ENCODE measurements at places on chromosomes 2 and 18.

DNA sequence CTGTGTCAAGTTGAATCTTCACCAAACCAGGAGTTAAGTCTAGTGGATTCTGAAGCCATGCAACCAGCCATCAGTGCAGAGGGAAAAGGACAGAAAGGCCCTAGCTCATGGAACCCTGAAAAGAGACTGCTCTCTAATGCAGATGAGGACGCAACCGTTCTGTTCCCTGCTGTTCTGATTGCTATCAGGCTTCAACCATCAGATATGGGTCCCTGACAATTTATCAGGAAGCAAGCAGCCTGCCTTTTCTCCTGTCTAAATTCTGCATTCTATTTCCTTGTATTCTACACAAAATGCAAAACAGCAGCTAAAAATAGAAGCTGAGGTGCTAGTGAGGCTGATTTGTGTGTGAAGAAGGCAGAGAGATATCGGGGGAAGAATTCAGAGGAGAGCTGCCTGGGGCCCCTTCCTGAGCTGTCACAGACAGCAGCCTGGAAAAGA lies 68.4 kb upstream of the RTN4 start:
- no peak for DNase-seq

- DNase-seq = no peak
These were observed 119.6 kb upstream of the EPAS1 start for GRCh38 chr2:46177461-46178089.

GRCh38 chr2:219598308-219599078 lies 836 bp downstream of the STK11IP start:
- no peak for DNase-seq

- DNase-seq = no peak
These were observed 84.5 kb downstream of the PIEZO2 start for GRCh38 chr18:11064727-11065460.

DNA sequence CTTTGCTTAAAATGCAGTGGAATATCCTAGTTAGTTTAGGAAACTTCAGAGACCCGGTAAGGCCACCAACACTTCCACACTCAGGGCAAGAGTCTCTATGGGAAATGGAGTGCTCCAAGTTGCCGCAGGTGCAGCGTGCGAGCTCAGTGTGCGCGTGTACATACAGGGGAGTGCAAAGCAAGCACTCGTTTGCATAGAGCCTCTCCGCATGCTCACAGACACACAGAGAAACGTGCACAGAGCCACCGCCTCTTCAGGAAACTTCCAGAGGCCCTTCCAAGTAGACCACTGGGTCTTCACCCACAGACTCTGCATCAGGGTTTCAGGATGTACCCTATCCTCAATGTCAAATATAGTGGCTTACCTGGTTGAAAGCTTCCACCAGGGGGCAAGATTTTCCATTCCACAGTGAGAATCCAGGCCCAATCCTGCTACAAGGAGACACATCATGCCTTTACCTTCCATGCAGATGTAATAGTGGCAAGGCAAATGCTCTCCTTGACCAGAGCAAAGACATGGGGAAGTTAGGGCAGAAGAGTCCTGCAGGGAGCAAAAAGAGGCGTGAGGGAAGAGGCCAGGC lies 513.0 kb upstream of the MYT1L start:
- no peak for DNase-seq

DNA sequence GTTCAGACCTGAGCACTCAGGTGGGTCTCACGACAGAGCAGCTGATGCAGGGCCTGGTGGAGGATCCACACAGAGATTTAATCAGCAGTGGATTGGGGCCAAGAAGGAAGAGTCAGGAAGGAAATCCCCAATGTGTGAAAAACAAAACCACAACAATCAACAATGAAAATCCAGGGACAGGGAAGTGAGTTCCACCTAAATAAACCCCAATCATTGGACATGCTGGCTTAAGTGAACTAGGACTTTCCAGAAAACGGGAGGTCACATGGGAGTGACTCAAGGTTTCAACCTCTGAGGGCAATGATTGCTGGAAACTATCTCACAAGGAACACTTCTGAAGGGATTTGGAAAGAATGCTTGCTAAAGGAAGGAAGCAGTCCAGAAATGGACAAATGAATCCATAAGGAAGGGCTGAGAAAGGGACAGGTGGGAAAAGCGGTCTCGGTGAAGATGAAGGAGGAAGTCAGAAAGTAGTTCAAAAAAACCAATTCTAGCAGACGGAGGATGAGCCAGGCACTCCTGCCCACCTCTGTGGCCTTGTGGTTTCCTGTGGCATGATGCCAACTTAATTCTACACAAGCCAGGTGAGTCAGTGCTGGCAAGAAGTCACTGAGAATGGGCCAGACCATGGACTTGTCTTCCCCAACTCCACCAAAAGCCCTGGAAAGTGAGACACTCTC lies 15.4 kb upstream of the XDH start:
- DNase-seq = no peak

DNA sequence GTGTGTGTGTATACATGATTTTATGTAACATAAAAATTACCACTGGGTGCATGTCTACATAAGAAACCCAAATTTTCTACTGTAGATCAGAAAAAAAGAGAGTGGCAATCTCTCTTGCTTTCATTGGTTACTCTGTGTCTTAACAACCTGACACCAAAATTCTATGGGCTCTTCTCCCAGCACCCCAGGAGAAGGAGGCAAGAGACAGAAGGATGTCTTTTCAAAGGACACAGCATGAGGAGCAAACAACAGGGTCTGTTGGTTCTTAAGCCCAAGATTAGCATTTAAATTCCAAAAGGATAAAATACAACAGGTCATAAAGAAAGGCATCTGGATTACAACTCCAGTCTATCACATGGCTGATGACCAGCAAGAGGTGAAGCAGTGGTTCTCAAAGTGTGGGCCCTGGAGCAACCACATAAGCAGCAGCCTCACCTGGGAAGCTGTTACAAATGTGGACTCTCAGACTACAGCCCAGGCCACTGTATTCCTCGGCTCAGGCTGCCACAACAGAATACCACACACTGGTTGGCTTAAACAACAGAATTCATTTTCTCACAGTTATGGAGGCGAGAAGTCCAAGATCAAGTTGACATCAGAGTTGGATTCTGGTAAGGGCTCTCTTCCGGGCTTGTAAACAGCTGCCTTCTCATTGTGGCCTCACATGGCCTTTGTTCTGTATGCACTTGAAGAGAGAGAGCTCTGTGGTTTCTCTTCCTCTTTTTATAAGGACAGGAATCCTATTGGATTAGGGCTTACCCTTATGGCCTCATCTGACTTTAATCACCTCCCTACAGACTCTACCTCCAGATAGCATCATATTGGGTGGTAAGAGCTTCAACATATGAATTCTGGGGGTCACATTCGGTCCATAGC lies 79.8 kb upstream of the RNF152 start:
- DNase-seq = no peak

- no peak for DNase-seq
These were observed 10.7 kb downstream of the ACP1 start for GRCh38 chr2:275466-275865.

GRCh38 chr2:161136696-161137324 lies 23.4 kb upstream of the TANK start:
- DNase-seq = no peak

- no peak for DNase-seq
These were observed 83.3 kb downstream of the PIEZO2 start for GRCh38 chr18:11066038-11066437.

DNA sequence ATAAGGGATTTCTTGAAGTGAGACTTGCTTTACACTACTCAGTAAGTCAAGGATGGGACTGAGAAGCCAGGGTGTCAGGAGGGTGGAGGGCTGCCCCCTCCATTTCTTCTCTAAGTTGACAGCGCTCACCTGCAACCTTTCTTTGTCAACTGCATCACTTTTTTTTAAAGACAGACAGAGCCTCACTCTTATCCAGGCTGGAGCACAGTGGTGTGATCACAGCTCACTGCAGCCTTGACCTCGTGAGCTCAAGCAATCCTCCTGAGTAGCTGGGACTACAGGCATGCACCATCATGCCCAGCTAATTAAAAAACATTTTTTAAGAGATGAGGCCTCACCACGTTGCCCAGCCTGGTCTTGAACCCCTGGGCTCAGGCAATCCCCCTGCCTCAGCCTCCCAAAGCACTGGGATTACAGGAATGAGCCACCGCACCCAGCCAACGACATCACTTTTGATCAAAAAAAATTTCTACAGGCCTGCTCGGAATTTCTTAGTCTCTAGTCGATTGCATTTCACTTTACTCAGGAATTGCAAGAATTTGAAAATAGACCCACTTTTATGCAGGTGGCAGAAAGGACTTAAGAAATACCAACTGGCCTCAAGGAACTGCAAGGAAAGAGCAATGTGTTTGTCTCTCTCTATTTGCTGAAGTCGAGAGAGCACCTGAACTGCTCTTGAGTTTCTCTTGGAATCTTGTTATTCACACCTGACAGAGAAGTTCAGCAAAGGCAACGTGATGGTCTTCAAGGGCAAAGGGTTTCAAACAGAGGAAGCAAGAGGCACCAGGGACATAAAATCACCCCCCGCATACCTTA lies 101.4 kb downstream of the MYOM1 start:
- DNase-seq = no peak

GRCh38 chr2:11406267-11406957 lies 59.5 kb downstream of the E2F6 start:
- DNase-seq = peak; percentile 64

DNA sequence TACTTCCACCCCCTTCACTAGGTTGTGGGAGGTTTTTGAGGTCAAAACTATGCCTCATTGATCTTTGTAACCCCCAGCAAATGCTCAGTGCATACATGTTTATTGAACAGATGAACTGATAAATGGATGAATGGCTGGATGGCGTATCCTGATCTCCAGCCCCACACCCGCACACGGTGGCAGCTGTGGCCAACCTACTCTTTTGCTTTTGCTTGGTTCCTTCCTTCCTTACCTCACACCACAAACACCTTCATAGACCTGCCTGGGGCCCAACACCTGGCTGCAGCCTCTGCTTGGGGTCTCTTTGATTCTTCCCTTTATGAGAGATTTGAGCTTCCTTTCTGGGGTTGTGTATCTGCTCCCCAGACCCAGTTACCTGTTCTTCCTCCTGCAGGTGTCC lies 25.9 kb downstream of the SPP2 start:
- no peak for DNase-seq

- DNase-seq = no peak
These were observed 23.6 kb upstream of the LRRTM1 start for GRCh38 chr2:80328159-80328571.

DNA sequence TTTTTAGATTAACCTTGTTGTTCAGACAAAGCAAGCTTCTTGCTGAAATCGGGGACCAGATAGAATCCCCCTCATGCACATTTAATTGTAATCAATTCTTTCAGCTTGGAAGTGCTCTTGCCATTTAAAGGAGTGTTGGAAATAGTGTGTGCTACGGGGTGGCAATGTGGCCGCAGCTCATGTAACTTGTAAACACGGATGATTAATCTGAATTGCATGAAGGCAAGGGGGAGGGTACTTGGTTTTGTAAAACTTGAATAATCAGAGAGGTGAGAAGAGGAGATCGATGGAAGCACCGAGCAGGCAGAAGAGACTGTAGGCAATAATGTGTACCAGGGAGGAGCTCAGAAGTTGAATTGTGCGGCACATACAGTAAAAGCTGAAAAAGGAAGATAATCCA lies 273.5 kb downstream of the PTGR3 start:
- DNase-seq = no peak

DNA sequence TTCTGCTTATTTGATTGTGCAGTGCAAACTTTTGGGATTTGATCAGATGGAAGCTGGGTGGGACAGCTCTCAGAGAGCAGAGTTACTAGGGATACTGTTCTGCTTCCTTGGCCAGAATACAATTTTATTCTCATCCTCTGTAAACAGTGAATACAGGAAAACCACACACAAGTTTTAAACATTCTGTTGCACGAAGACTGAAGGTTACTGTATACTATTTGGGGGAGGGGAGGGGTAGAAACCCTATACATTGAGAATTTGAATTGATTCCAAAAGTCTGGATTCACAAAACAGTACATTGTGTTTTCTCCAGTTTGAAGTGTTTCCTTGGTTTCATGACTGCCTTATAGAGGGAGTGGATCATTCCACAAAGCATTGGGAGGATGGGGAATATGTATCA lies 149.9 kb downstream of the SETBP1 start:
- no peak for DNase-seq

DNA sequence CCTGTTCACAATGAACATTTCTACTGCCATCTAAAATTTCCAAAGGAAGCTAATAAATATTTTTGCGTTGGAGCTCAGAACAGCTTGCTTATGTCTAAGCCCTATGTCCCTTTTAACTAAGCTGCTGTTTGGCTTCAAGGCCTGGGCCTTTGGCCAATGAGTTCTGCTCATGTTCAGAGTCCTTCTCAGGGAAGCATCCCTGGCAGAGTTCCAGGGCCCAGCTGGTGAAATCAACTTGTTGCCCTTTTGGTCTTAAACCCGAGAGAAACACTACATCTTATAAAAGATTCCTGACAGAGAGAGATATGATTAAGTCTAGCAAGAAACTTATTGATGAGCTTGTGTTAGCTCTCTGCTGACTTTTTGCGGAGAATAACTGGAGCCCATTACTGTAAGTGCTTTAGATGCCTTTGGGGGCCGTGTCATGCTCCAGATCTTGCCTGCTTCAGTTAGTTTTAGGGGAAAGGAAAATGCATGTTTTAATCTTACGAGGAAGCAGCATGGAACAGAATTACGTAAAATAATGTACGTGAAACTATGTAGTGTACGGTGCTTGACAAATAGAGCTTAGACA lies 102.5 kb upstream of the NOSTRIN start:
- peak; percentile 41 for DNase-seq

GRCh38 chr2:209525834-209526281 lies 102.0 kb downstream of the MAP2 start:
- DNase-seq = peak; percentile 47

- DNase-seq = no peak
These were observed 330.4 kb downstream of the LPIN1 start for GRCh38 chr2:12076810-12077209.

- DNase-seq = no peak
These were observed 27.5 kb downstream of the INPP4A start for GRCh38 chr2:98472132-98472650.

- no peak for DNase-seq
These were observed 1529.5 kb downstream of the LRP1B start for GRCh38 chr2:140601342-140601741.

DNA sequence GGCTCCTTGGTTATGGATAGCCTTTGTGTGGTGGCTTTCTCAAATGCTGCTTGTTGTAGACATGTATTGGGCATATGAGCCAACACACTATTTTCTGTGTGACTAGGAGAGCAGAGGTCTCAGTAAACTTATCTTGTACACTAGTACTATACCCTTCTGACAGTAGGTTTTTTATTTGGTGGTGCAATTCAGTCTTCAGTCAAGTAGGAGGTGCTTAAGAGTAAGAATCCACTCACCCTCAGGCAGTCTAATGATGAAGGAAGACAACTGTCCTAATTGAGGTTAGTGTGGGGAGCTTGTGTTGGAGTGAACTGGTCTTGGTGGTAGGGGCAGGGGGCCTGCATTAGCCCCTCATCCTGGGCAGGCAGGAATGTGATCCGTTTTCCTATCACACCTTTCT lies 164.0 kb downstream of the SLC4A10 start:
- no peak for DNase-seq

DNA sequence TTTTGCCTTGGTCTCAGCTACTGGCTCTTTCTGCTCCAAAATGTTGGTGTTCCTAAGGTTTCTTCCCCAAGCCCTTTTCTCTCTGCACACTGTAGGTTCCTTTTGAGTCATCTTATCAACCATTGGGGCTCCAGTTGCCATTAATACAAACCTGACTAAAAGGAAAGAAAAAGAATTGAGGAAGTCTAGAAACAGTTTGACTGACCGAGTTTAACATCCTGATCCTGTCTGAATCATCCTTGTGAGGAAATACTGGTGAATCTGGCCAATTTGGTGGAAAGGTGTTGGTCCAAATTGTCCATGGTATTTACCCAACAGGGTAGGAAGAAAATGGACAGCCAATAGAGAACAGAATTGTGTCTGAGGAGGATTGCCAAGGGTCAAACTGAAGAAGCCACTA lies 38.3 kb downstream of the CRYGD start:
- DNase-seq = no peak
